ENCODE measurements at places on chromosomes 13 and 19. TPM values are rescaled to one million over a fixed set of nuclear protein-coding genes. Genes with fewer than 3 reads are reported as not detected.

Gene NR2F6
- 2.3 TPM for total RNA-seq

Gene CYP4F2
- 0.33 TPM for total RNA-seq

Gene GADD45B
- 83.1 TPM for total RNA-seq

GRCh38 chr19:44755219-44755618, 6.7 kb downstream of the BCL3 start:
- no peak for DNase-seq

GRCh38 chr19:44694184-44694579, 4.8 kb upstream of the CEACAM16 start:
- DNase-seq, result no peak

DNA sequence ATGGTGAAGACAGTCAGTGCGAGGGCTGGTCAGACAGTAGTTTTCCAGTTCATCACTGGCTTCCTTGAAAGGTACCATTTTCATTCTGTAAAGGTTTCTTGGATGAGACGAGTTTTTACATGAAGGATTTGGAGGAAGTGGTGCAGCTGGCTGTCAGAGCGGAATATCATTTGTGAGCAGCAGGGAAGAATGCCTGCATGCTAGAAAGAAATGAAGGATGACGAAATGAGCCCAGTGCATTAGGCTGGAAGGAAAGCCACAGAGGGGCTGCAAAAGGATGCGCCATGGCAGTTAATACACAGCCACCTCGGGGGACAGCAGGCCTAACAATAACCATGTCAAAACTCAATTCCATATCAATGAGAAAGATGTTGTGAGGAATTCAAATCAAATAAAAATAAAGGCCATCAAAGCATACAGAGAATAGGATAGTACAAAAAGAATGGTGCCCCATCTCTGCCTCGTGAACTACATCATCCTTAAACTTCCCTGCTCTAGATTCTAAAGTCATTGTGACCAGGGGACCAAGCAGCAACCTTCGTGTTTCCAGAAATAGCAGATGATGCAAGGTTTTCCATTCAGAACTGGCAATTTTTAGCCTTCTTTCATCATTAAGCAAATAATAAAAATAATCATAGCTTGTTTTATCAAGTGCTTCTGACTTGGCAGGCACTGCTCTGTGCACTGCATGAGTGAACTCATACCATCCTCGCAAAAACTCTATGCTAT, 504.2 kb downstream of the RFC3 start:
- DNase-seq, result no peak

GRCh38 chr13:45674908-45675307, 27.2 kb upstream of the CBY2 start:
- no peak for DNase-seq

- no peak for DNase-seq
These were observed 513.0 kb downstream of the IRS2 start for GRCh38 chr13:109273326-109273751.

GRCh38 chr13:37966266-37966665, 96.7 kb upstream of the TRPC4 start:
- DNase-seq, result no peak

- peak; percentile 32 for DNase-seq
These were observed 1.9 kb downstream of the TPM4 start for GRCh38 chr19:16077984-16078758.

DNA sequence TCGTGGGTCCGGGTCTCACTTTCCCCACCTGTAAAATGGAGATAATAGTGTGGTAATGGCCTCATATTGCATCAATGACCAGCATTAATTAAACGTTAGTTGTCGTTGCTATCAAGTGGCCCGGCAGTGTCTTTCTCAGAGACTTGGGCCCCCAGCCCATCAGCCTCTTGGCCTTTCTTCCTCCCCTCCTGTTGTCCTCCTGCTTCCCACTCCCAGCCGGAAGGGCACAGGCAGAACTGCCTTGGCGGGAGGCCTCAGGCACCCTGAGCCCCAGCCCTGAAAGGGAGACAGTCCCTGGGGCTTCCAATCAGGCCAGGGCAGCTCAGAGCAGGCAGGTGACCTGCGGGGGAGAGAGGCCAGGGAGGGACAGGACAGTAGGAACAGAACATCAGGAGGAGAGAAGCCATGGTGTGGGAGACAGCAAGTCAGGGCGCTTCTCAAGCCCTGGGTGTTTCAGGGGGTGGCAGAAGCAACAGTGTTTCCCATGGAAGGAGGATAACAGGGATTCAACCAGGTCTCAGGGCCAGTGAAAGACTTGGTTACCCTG, 4.6 kb downstream of the MARK4 start:
- DNase-seq, result no peak

- DNase-seq, result no peak
These were observed 41.9 kb upstream of the RAP2A start for GRCh38 chr13:97392020-97392419.

Data from activated naive CD8-positive, alpha-beta T cell treated with anti-CD3 and anti-CD28 coated beads, Interleukin-2, amount 10 ng/mL, durations not matched to agents 7 days and 5 days (primary cell).